ENCODE measurements at places on chromosomes 6 and 20.

DNA sequence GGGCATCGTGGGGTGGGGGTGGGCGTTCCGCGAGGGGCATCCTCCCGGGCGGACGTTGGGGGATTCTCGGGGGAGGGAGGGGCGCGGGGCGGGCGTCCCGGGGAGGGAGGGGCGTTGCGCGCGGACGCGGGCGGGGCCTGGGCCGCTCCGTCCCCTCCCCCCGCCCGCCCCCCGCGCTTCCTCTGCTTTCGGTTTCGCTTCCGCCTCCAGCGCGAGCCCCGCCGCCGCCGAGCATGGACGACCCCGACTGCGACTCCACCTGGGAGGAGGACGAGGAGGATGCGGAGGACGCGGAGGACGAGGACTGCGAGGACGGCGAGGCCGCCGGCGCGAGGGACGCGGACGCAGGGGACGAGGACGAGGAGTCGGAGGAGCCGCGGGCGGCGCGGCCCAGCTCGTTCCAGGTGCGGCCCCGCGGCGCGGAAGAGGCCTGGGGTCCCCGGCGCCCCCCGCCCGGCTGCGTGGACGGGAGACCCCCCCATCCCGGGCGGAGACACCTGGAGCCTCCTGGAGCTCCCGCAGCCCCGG is at the start of gene OGFR:
Gene OGFR (plus strand): TSS at position 209 of the 528 bp plus-strand sequence. CDS start 25 bp downstream, at position 234.
- peaks cover 22% of the 10 kb centered on the region for H3K36me3 ChIP-seq
- peak within 1 kb of the TSS; percentile 96 for H3K4me3 ChIP-seq
- peak; percentile 85 for DNase-seq
- no peaks in the 10 kb centered on the region for H3K27me3 ChIP-seq
- peak within 1 kb of the TSS; percentile 94 for H3K27ac ChIP-seq

DNA sequence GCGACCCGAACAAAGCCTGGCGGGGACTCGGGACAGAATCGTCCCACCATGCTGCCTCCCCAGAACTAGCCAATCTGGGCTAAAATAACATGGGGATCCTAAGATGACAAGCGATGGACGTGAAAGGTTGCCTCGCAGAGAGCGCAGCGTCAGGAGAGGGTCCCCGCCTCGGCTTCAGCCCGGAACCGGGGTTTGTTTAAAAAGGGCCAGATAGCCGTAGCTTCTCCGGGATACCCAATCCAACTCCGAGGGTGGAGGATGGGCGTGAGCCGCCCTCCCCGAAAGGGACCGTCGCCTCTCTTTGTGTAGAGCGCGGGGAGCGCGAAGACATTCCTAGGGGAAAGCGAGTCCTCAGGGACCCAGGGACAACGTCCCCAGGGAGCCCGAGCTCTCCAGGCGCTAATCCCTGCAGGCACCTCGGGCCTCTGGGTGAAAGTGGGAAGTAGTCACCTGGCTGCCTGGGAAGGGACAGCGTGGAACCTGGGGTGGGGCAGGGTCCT is 643 bp downstream of the CD24 start:
- peaks cover 75% of the 10 kb centered on the region for H3K27me3 ChIP-seq
- no peaks in the 10 kb centered on the region for H3K36me3 ChIP-seq
- H3K4me3 ChIP-seq, result peak overlapping the region; percentile 56
- H3K27ac ChIP-seq, result no peak overlapping the region
- peaks cover 10% of the 10 kb centered on the region for H3K4me1 ChIP-seq
- DNase-seq, result no peak

DNA sequence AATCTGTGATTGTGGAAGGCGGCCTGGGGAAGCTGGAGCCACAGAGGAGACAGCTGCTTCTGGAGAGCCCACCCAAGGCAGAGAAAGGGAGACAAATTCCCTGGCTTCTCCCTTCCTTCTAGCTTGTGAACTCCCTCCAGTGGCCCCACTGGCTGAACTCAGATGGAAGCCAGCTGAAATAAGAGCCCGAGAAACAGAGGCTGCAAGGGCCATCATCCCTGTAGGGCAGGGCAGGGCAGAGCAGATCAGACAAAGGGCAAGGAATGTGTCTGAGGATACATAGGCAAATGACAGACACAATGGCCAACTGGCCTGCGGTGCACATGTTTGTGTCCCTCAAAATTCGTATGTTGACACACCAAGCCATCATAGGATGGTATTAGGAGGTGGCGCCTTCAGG is 25.3 kb downstream of the MDFI start:
- H3K4me1 ChIP-seq, result no peaks in the 10 kb centered on the region
- no peak for DNase-seq
- no peaks in the 10 kb centered on the region for H3K36me3 ChIP-seq
- peaks cover 62% of the 10 kb centered on the region for H3K27me3 ChIP-seq
- H3K4me3 ChIP-seq, result no peak overlapping the region

DNA sequence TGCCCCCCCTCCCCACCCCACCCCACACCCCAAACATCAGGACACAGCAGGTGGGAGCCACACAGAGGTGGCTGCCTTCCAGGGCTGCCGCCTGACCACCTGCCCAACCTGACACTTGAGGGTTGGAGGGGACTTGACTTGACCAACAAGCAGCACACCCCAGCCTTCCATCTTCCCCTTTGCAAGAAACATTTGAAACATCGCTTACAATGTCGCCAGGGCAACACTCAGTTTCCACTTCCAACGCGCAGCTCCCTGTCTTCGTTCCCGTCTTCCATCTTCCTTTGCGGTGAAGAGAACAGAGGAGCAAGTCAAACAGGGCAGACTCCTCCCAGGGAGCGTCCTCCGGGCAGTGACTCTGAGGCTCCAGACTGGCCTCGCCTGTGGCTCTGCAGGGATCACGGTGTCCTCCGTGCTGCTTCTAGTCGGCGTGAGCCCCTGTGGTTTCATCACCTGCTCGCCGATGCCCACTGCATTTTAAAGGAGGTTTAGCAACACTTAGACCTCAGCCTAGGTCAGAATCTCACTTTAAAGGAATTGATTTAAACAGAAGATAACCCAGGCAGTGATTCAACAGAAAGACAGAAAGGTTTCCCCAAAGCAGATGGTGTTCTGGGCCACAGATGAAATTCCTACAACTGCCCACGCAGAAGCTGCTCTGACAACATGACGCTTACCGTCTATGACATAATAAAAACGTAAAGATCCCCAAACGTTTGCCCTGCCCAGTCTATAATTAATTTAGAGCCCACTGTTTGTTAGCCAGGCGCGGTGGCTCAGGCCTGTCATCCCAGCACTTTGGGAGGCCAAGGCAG is 130.8 kb downstream of the TAF4 start:
- DNase-seq, result peak; percentile 10
- H3K4me3 ChIP-seq, result no peak overlapping the region
- H3K36me3 ChIP-seq, result no peaks in the 10 kb centered on the region
- H3K4me1 ChIP-seq, result no peaks in the 10 kb centered on the region
- H3K27me3 ChIP-seq, result peaks cover 3% of the 10 kb centered on the region
- H3K27ac ChIP-seq, result no peak overlapping the region

DNA sequence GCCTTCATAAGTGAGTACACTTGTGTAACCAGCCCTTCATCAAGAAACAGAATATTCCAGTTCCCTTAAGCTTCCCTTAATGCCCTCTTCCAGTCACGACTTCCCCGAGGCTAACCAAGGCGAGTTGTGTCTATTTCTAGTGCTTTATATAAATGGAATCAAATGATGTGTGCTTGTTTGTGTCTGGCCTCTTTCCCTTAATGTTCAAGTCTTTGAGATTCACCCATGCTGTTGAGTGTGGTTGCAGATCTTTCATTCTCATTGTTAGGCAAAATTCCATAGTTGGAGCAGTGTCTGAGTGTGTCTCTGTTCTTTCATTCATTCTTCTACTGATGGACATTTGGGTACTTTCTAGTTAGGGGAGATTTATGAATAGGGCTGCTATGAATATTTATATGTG is 135.0 kb downstream of the CEBPB start:
- no peaks in the 10 kb centered on the region for H3K4me1 ChIP-seq
- H3K27ac ChIP-seq, result no peak overlapping the region
- DNase-seq, result no peak
- no peak overlapping the region for H3K4me3 ChIP-seq
- no peaks in the 10 kb centered on the region for H3K36me3 ChIP-seq

- no peaks in the 10 kb centered on the region for H3K27me3 ChIP-seq
- no peak overlapping the region for H3K4me3 ChIP-seq
- no peak for DNase-seq
- H3K4me1 ChIP-seq, result no peaks in the 10 kb centered on the region
Measured at GRCh38 chr20:7520361-7520760, 419.9 kb downstream of the HAO1 start.

DNA sequence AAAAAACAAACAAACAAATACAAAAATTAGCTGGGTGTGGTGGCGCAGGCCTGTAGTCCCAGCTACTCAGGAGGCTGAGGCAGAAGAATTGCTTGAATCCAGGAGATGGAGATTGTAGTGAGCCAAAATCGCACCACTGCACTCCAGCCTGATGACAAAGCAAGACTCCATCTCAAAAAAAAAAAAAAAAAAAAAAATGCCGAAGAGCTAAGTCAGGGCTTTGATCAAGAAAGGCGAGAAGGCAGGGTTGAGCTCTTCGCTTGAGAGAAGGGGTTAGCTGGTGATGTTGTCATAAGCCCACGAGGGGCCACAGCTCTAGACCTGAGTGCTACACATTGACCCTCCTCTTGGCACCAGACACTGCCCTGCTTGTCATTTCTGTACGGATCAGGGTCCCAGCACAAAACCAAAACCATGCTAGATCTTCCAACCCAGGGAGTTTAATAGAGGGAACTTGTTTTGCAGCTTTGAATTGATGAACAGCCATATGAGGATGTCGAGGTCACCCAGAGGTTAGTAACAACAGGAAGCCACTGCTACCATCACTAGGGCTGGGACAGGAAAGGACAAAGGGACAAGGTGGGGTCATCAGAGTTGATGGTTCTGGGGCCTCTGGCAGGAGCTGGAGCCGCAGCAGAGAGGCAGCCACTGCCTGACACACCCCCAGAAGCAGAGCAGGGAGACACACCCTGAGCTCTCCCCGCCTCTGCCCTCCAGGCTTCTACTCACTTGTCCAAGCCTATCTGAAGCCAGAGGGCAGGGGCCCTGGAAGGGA is 122.7 kb downstream of the SNX5 start:
- no peak for DNase-seq
- H3K27ac ChIP-seq, result peak overlapping the region; percentile 50
- H3K36me3 ChIP-seq, result no peaks in the 10 kb centered on the region
- peaks cover 38% of the 10 kb centered on the region for H3K27me3 ChIP-seq
- peaks cover 44% of the 10 kb centered on the region for H3K4me1 ChIP-seq

GRCh38 chr6:36867471-36868224 is 7.0 kb downstream of the PPIL1 start:
- H3K27me3 ChIP-seq, result no peaks in the 10 kb centered on the region
- DNase-seq, result no peak
- peaks cover 62% of the 10 kb centered on the region for H3K36me3 ChIP-seq
- H3K4me1 ChIP-seq, result peaks cover 57% of the 10 kb centered on the region

- no peak for DNase-seq
- H3K27ac ChIP-seq, result no peak overlapping the region
- H3K27me3 ChIP-seq, result no peaks in the 10 kb centered on the region
- no peak overlapping the region for H3K4me3 ChIP-seq
- no peaks in the 10 kb centered on the region for H3K4me1 ChIP-seq
Measured at GRCh38 chr6:68911811-68912210, 276.7 kb downstream of the ADGRB3 start.

DNA sequence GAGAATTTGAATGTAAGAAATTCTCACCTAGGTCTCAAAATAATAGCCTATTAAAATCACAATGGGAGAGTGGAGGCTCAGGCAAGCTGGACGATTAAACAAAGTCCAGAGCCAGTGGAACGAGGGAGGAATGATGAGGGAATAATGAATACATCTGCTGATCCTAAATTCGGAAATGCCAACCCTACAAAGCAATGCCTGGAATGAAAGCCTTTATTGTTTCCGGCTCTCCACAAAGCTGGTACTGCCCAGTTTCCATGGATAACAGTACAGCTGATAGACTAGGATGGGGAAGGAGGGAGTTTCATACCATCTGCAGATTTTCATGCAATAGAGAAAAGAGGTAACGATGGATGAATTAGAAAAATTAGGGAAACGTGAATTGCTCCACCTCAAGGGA is 356.1 kb downstream of the CBLN4 start:
- H3K36me3 ChIP-seq, result no peaks in the 10 kb centered on the region
- H3K27ac ChIP-seq, result no peak overlapping the region
- H3K27me3 ChIP-seq, result no peaks in the 10 kb centered on the region
- H3K4me3 ChIP-seq, result no peak overlapping the region
- no peaks in the 10 kb centered on the region for H3K4me1 ChIP-seq
- DNase-seq, result no peak

DNA sequence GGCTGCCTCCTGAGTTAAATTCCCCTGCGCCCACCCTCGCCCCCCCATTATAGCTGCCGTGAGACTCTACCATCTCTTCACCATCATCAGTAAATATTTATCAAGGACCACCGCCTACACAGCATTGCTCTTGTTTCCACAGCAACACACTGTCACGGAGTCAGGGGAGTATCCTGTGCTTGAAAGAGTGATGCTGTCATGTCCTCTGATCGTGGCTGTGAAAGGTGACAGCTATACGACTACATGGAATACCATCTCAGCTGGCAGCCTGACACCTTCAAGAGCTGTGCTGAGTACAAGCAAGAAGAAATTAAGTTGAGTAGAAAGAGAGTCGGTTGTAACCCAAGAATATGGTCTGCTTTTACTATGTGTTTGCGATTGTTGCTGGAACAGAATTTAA is 3.4 kb downstream of the PTPRT start:
- DNase-seq, result no peak
- H3K27ac ChIP-seq, result no peak overlapping the region
- H3K4me3 ChIP-seq, result no peak overlapping the region
- H3K27me3 ChIP-seq, result peaks cover 33% of the 10 kb centered on the region

GRCh38 chr20:63173552-63174191 is 42.3 kb downstream of the YTHDF1 start:
- no peak overlapping the region for H3K4me3 ChIP-seq
- H3K4me1 ChIP-seq, result peaks cover 3% of the 10 kb centered on the region
- no peaks in the 10 kb centered on the region for H3K36me3 ChIP-seq

DNA sequence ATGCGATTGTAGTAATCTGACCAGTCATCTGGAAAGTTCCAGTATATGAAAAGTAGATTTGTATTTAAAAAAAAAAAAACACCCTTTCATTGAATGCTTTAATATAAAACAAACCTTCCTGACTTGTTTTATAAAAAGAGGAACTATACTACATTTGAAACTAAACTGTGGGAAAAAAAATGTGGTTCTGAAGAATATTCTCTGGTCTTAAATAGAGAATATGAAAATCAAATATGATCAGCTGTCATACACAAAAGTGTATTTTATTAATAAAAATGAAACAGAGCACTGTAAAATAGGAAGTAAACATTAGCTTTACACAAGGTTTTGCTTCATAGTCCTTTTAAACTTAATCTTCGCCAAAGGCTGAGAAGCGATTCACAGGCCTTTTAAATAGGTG is 25.3 kb upstream of the CD83 start:
- peaks cover 1% of the 10 kb centered on the region for H3K27me3 ChIP-seq
- no peak overlapping the region for H3K27ac ChIP-seq
- no peaks in the 10 kb centered on the region for H3K36me3 ChIP-seq
- H3K4me1 ChIP-seq, result peaks cover 3% of the 10 kb centered on the region

- no peaks in the 10 kb centered on the region for H3K27me3 ChIP-seq
- DNase-seq, result no peak
- H3K4me1 ChIP-seq, result no peaks in the 10 kb centered on the region
- H3K4me3 ChIP-seq, result no peak overlapping the region
- no peaks in the 10 kb centered on the region for H3K36me3 ChIP-seq
Measured at GRCh38 chr6:22848121-22848520, 278.8 kb downstream of the HDGFL1 start.

DNA sequence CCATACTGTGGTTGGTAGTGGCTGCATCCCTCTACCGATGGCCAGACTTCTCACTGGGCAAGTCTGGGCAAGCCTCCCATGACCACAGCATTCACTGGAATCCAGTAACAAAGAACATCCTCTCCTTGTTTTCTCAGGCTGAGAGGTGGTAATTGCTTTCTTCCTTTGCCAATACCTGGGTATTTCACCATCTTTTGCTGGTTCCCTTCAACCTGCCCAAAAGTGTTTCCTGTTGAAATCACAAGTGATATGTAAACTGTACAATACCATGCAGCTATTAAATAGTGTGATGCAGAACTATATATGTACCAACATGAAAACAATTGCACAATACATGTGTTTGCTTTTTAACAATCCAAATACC is at the start of gene PTCHD4:
Gene PTCHD4 (minus strand): TSS at position 55 of the 364 bp plus-strand sequence. CDS start 42,240 bp downstream, outside the sequence.
- no peaks in the 10 kb centered on the region for H3K4me1 ChIP-seq
- DNase-seq, result no peak
- no peaks in the 10 kb centered on the region for H3K27me3 ChIP-seq
- H3K27ac ChIP-seq, result no peak within 1 kb of the TSS
- no peaks in the 10 kb centered on the region for H3K36me3 ChIP-seq
